NCI-H510A (cell line): ENCODE measurements at places on chromosomes 1 and 21.

GRCh38 chr1:56457756-56458375, 121.5 kb downstream of the PLPP3 start:
- no peak for DNase-seq

GRCh38 chr1:243939167-243939848, 89.3 kb upstream of the AKT3 start:
- no peak for DNase-seq

- no peak for DNase-seq
Measured at GRCh38 chr1:115929881-115930280, 46.4 kb upstream of the SLC22A15 start.

GRCh38 chr21:42991992-42992740, 17.8 kb downstream of the PKNOX1 start:
- DNase-seq: no peak

DNA sequence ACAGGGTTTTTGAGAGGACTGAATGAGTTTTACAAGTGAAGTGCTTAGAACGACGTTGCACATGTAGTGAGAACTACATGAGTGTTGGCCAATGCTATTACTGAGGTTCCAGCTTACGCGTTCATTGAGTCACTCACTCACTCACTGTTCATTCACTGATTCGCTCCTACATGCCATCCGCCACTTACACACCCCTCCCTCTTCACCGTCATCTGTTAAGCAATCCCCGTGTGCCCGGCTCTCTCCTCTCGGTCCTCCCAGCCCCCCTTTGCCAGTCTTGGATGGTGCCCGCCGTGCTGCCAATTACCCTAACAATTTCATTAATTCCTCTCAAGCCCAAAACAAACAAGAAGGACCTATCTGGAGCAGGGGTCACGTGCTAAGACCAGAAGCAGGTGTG, 27.3 kb upstream of the EPHA2 start:
- DNase-seq: no peak

- DNase-seq: no peak
Measured at GRCh38 chr1:91819038-91819788, 66.7 kb downstream of the TGFBR3 start.

DNA sequence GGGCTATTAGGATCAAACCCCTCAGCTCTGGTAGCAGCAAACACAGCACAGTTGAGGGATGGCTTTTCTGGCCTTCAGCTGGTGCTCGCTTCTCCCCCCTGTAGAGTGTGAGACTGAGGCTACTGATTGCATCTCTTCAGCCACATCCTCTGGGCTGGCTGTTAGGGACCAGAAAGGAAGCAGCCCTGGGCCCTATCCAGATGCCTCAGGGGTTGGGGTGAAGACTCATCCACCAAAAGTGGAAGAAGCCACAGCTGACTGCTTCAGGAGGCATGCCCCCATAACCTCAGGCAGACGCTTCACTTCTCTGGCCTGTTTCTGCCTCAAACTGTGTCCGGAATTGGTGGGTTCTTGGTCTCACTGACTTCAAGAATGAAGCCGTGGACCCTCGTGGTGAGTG, 6.2 kb upstream of the TMEM200B start:
- DNase-seq: no peak

DNA sequence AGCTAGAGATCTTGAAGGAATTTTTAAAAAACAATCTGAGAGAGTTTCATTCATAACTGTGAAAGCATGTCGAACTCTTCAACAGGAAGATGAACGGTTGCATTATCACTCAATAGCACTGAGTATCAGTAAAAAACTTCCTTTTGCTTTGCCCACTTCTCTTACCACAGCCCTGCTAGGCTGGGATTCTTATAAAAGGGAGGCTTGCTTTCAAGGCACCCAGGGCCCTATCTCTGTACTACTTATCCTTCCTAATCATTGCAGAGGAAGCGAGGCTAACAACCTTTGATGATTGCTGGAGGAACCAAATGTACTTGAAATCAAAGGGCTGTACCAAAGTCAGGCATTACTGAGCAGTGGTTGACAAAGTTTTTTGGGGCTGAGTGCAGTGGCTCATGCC, 71.2 kb downstream of the SNRPE start:
- DNase-seq: no peak

- no peak for DNase-seq
Measured at GRCh38 chr1:47508702-47509431, 71.0 kb downstream of the FOXD2 start.

DNA sequence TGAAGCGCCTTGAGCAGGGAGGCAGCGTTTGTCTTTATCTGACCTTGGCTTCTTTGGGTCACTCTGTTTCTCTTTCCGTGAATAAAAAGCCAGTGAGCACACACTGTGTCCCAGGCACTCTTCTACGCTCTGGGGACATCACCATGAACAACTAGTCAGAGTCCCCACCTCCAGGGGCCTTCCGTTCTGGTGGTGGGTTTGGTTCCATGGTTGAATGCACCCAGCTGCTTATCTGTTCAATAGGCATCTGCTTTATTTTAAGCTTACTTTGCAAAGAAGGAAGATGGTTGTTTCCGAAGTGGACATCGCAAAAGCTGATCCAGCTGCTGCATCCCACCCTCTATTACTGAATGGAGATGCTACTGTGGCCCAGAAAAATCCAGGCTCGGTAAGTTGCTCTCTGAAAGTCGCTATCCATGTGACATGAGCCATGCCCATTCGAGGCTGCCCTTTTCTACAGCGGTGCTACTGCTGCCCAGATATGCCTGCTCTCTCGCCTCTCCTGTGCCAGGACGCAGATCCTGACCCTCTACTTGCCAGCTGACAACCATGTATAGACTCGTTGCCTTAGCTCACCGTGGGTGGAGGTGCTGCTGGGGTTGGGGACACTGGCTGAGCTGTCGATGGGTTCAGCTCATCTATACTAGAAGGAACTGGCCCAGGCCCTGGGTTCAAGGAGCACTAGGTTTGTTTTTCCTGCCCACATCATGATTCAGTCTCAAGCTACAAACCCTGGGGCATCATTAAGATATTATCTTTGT, 5.9 kb downstream of the MX1 start:
- no peak for DNase-seq

DNA sequence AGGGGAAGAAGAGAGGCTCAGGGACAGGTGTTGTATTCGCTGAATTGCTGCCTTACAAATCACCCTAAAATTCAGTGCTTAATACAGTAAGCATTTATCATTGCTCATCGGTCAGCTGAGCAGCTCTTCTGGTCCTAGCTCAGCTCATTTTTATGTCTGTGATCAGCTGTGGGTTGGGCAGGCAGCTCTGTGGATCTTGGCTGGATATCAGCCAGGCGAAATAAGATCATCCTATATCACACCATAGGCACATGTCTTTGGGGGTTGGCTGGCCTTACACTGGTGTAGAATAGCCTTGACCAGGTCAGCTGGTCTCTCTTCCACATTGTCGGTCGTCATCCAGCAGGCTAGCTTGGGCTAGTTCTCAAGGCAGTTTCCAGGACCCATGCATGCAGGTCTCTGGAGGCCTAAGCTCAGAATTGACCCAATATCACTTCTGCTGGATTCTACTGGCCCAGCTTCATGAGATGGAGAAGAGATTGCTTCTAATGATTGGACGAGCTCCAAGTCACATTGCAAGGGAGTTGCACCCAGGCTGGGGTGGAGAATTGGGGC, 448.6 kb downstream of the KIF26B start:
- DNase-seq: no peak

DNA sequence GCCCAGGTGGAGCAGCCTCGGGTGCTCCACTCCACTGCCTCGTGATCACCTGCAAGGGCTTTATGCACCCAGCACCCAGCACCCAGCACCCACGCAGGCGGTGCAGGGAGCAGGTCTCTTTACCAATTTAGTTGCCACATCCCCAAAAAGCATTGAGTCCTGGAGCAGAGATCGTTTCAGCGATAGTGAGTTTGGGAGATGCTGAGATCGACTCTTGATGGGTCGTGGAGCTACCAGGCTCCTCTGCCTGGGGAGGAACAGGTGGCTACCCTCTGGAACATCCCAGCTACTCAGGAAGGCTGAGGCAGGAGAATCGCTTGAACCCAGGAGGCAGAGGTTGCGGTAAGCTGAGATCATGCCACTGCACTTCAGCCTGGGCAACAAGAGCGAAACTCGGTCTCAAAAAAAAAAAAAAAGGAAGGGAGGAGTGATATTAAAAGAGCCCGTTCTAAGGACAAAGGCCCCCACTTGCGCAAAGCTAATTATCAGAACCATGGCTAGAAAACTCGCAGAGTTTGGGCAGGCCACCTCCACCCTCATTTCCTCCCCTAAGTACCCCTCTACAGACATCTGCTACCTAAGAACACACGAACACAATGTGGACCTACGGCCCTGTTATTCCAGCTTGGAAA, 106.5 kb upstream of the SLC45A1 start:
- DNase-seq: no peak

DNA sequence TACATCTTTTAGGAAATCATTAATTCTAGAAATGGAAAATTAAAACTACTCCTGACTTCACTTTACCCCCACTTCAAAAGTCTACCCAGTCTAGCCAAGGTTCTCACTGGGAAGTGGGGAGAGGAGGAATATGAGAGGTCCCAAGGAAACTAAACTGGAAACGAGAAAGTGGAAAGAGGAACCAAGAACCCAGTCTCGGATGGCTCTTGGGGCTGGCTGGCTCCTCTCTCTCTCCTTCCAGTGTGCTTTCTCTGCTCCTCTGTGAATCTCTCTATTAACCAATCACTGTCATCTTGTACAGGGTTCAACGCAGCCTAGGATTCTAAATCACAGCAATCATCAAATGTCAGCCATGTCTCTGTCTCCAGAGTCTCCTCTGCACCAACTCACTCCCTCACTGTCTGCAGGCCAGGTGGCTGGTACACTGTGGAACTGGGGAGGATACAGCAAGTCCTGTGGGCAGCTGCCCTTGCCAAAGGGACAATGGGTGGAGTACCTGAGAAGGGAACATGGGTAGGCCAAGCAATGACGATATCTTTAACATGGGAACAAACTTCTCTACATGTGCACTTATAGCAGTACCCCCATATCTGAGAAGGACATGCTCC, 33.7 kb downstream of the GNB1 start:
- no peak for DNase-seq

GRCh38 chr1:61301824-61302657, 219.7 kb downstream of the NFIA start:
- no peak for DNase-seq

DNA sequence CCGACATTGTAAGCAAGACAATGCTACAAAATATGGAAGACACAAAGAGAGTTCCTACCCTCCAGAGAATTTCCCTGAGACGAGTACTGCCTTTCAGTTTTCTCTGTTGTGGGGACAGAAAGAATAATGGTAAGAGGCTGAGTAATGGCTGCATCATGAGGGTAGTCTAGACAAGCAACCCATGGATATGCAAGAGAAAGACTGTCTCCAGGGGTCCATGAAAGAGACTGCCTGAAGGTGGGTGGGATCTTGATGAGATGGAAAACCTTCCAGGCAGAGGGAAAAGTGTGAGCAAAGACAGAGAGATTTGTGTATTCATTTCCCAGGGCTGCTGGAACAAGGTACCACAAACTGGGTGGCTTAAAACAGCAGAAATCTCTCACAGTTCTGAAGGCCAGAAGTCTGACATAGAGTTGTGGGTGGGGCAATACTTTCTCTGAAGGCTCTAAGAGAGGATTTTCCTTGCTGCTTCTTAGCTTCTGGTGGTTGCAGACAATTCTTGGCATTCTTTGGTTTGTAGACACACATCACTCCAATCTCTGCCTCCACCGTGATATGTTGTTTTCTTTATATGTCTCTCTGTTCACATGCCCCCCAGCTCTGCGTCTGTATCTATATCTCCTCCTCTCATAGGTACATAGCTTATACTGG, 41.4 kb downstream of the ANP32E start:
- no peak for DNase-seq

- DNase-seq: no peak
Measured at GRCh38 chr1:222844411-222844779, 29.6 kb downstream of the DISP1 start.

DNA sequence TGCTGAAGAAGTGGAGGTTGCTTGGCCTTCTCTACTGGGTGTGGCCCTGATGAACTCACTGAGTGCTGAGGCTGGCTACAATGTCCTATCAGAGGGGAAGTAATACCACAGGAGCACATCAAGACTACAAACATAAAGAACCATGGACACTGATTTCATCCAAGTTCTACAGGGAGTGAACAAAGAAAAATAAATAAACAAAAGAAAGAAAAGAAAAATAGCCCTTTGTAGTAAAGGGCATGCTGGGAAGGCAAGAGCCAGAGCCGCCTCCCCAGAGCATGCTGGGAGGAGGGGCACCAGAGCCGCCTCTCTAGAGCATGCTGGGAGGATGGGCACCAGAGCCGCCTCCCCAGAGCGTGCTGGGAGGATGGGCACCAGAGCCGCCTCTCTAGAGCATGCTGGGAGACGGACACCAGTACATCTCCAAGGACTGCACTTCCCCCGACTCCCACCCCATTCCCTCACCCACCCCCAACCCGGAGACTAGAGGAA, 65.9 kb downstream of the LAMC2 start:
- no peak for DNase-seq

- no peak for DNase-seq
Measured at GRCh38 chr1:218348628-218349071, 3.5 kb downstream of the TGFB2 start.
